ENCODE measurements at places on chromosomes 7 and 10. TPM values are rescaled to one million over a fixed set of nuclear protein-coding genes. Genes with fewer than 3 reads are reported as not detected.
A peak's percentile ranks its signal among the peaks of the same experiment; 100 is the strongest.

The CRHR2 gene
- total RNA-seq, result not detected

The TBX20 gene
- 0.13 TPM for total RNA-seq

GRCh38 chr10:78771260-78771659 is 297.5 kb upstream of the ZMIZ1 start:
- no peak for DNase-seq

GRCh38 chr10:98536551-98536950 is 89.8 kb upstream of the HPS1 start:
- no peak for DNase-seq

The GNAI1 gene
- 15.0 TPM for total RNA-seq

GRCh38 chr7:137519181-137519691 is 175.7 kb upstream of the PTN start:
- peak; percentile 28 for DNase-seq

GRCh38 chr7:44987996-44988395 is 9.2 kb upstream of the MYO1G start:
- DNase-seq, result no peak

The PTF1A gene
- not detected for total RNA-seq

- no peak for DNase-seq
These were observed 499.1 kb upstream of the NRP1 start for GRCh38 chr10:33833566-33833965.

DNA sequence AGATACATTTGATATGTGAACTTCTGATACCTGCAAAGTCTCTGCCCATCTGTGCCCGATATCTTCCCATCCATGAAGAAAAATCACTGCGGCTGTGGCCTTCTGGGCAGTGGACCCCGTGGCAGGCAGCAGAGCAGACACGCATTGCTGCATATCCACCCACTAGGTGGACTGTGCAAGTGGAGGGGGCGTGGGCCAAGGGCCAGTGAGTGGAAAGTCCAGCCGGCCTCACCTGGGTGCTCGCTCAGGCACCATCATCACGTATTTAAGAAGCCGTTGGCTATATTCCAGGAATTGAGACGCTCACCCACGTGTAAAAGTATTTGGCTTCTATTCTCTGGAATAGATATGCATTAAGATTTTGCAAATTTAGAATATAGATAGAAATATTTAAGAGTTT is 30.8 kb upstream of the SLC13A1 start:
- DNase-seq, result no peak

DNA sequence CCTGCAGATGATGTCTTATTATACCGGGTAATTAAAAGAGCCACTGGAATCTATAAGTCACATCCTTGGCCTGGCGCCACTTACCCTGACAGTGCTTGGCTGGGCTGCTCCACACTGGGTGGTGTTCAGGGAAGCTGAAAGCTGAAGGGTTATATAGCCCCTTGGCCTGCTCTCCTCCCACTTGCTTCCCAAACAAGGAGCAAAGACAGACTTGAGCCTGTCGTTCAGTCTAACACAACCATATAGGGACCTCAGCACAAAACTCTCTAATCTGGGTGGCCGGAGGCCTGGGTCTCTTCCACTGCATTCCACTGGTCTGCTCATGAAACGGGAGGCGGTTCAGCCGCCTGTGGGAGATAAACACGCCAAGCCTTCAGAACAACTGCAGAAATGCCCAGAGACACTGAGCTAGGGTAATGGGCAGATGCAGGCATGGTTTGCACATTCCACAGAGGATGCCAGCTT is at the start of gene ACTA2:
TSS of gene ACTA2 (minus strand) at position 127 of the 465 bp plus-strand sequence. CDS start 3,843 bp downstream, outside the sequence.
- DNase-seq, result no peak

The TMEM196 gene
- not detected for total RNA-seq

The CALML3 gene
- total RNA-seq, result not detected

DNA sequence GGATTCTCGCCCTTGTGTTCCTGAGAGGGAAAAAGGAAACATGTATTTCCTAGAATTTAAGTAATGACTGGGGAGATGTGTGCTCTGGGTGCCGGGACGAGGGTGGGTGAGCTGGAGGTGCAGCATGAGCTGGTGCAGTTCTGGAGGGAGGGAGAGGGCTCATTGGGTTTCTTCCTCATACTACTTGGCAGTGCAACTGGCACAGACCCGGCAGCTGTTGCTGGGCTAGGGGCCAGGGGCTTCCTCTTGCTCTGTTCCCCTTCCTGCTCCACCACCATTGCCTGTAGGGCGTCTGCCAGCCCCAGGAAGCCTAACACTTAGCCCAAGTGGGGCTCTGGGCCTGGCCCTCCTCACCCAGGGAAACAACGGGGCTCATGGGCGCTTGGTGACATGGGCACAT is 5.9 kb downstream of the RET start:
- no peak for DNase-seq

The SFTPD gene
- total RNA-seq, result not detected

- DNase-seq, result no peak
These were observed 811.5 kb downstream of the LRMDA start for GRCh38 chr10:76242956-76243355.

DNA sequence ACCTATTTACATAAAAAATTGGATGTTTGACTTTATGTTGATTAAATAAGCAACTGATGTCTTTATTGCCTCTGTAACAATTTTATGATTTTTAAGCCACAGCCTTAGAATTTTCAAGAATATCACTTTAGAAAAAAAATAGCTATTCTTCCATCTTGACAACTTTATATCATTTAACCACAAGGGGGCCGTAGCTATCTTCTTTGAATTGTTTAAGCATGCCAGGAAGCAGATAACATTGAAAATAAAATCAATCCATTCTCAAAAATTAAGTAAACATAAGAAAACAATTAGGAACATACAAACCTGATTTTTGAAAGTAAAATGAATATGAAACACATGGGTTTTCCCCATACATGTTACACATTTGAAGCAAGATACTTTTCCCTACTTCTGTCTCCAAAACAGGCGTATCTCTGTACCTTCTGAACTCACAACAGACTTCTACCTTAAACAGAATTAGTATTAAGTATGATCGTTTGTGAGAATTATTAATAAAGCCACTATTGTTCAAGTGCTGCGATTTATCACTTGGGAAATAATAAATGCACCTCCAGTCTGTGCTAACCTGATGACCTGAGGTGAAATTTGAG is 209.0 kb downstream of the CACNA2D1 start:
- peak; percentile 15 for DNase-seq

The TAC1 gene
- total RNA-seq, result not detected

DNA sequence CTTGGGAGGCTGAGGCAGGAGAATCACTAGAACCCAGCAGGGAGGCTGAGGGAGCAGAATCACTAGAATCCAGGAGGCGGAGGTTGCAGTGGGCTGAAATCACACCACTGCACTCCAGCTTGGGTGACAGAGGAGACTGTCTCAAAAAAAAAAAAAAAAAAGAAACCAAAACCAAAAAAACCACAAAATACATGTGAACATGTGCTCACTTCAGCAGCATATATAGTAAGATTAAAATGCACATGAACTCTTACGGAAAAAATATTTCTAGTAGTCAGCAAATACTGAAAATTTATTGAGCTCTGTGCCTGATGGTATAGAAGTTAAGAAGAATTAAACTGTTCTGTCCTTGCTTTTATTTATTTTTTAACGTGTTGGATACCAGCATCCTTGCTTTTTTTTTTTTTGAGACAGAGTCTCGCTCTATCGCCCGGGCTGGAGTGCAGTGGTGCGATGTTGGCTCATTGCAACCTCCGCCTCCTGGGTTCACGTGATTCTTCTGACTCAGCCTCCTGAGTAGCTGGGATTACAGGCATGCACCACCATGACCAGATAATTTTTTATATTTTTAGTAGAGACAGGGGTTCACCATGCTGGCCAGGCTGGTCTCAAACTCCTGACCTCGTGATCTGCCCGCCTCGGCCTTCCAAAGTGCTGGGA is 9.6 kb upstream of the ZNF487 start:
- DNase-seq, result no peak

The GNAT3 gene
- not detected for total RNA-seq

DNA sequence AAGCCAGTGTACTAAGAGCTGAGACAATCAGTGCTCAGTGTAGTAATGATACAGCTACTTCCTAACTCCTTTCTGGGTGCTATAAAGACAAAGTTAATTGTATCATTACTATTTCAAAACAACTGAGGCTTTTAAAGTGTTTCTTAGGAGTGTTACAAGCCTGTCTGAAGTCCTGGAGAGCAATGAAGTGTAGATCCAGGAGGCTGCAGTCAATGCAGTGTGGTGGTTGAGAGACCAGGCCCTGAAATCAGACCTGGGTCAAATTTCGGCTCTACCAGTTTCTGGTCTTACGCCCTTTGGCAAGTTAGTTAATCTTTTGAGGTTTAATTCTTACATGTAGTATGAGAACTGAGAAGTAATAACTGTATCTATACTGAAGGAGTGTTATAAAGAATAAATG is 387.0 kb downstream of the SDK1 start:
- DNase-seq, result no peak

The TAS2R4 gene
- 0.51 TPM for total RNA-seq

The UMAD1 gene
- total RNA-seq, result 3.7 TPM

GRCh38 chr7:20113427-20114027 is 103.7 kb downstream of the MACC1 start:
- no peak for DNase-seq

- peak; percentile 4 for DNase-seq
These were observed 27.3 kb upstream of the SKAP2 start for GRCh38 chr7:26891400-26892350.

DNA sequence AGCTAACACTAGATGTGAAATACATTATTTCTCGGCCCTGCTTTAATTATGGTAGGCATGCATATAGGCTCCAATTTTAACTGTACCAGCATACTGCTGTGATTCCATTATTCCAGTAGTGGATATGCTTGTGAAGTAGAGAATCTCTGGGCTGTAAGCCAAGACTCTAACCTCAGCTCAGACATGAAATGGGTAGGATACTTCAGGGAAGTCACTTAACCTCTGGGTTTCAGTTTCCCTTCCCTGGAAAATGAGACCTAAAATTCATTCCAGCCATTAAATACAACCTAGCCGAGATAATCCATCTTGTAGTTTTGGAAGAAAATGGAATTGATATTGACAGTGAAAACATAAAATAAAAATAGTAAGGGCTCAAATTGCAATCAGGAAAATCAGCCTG is 59.6 kb upstream of the TRIL start:
- DNase-seq, result no peak

DNA sequence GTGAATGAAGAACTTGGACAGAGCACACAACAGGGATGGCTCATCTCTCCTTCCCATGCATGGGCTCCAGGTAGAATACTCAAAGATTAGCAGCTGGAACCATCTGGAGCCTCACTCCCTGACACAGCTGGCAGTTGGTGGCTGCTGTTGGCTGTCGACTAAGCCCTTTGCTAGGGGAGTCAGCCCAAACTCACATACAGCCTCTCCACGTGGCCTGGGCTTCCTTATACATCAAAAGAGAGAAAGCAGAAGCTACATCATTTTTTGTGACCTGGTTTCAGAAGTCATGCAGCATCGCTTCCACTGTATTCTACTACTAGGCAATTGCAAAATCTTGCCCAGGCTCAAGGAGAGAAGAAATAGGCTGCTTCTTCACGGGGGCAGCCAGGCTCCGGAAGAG is 24.4 kb downstream of the ASNS start:
- no peak for DNase-seq

DNA sequence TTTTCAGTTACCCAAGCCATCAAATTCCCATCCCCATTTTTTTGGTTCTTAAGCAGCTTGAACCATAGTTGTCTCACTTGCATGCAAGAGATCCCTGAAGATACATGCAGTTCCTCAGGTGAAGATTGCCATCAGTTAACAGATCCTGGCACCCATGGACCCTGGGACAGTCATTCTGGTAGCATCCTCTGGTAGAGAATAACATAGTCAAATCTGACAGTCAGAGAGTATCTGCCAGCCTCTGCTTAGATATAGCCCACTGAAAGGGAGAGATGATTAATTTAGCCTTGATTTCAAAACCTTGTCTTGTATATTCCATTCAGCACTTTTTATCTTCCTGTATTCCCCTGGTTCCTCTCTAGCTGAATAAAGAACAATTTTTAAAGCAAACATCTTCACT is 280.4 kb downstream of the KCNMA1 start:
- no peak for DNase-seq

GRCh38 chr10:22183771-22184461 is 33.9 kb downstream of the EBLN1 start:
- DNase-seq, result no peak

GRCh38 chr10:115882021-115882420 is 391.0 kb downstream of the GFRA1 start:
- no peak for DNase-seq

- DNase-seq, result no peak
These were observed 291.7 kb upstream of the HABP2 start for GRCh38 chr10:113261161-113261560.

DNA sequence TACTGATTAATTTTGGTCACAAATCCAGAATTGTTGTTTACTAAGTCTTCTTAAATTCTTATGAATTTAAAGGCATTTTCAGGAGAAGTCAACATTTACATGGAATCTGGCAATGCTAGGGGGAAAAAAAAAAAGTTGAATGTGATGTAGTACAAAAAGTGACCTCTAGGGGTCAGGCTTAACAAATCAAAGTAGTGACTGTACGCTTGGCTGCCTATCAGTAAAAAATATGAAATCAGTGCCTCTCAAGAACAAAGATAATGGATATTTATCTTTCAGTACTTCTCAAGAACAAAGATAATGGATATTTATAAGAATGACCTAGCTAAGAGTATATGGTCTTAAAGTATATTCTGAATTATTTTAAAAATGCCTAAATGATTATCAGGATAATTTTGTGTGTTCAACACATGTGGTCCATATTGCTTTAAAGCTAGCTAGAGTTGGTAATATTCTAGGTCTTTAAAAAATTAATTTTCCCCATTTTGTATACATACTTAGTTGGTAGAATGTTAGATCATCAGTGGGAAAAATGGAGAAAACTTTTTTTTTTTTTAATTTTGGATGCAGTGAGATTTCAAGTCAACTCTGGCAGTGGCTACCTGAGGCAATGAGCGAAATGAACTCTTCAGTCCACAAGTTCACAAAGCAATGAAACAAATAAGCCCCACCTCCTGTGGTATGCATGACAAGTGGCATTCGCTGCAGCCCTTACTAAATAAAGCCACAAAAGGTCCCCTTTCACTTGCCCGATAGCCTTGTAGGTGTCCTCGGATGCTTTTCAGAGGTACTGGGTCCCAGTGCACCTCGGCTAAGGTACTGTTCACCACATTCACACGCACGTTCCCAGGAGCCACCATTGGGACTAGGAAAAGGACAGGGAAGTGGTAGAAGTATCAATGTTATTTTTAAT is 51.2 kb upstream of the LAMB4 start:
- DNase-seq, result peak; percentile 51

GRCh38 chr10:21747809-21748208 is 213.8 kb downstream of the MLLT10 start:
- DNase-seq, result no peak
